Endothelial cell of umbilical vein (primary cell): ENCODE measurements at places on chromosomes 2 and 18. TPM values are rescaled to one million over a fixed set of nuclear protein-coding genes. Genes with fewer than 3 reads are reported as not detected.

DNA sequence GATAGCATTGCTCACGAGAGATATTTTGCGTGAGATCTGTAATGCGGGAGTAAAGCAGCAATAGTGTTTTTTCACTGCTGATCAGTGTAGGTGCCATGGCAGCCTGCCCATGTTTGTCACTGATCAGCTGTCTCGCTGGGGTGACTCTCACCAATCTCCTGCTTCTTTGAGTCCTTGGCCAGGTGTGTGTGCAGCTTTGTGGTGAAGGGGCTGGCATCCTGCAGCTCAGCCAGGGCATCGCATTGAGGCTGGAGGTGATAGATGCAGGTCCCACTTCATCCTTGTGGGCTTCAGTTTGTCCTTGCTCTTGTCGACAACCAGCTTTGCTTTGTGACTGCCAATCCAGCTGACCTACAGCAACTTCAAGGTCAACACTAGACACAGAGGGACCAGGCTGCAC lies 258.3 kb upstream of the CXCR4 start:
- no peak for DNase-seq

DNA sequence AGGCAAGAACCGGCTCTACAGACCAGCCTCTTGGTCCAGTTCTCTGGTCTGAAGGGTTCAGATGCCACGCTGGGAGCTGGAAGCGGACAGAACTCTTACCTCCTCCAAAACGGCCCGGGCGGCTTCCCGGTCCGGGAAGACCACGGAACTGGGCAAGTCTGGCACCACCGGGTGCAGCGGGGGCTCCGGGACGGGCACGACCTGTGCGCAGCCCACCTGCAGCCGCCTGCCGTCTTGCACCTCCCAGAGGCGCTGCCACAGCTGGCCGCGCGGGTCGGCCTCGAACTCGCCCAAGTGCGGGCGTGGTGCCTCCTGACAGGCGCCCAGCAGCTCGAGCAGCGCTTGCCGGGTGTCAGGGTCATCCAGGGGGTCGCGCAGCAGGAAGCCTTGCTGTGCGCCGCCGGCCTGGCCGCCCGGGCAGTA lies 773 bp downstream of the CMPK2 start:
- DNase-seq, result no peak

DNA sequence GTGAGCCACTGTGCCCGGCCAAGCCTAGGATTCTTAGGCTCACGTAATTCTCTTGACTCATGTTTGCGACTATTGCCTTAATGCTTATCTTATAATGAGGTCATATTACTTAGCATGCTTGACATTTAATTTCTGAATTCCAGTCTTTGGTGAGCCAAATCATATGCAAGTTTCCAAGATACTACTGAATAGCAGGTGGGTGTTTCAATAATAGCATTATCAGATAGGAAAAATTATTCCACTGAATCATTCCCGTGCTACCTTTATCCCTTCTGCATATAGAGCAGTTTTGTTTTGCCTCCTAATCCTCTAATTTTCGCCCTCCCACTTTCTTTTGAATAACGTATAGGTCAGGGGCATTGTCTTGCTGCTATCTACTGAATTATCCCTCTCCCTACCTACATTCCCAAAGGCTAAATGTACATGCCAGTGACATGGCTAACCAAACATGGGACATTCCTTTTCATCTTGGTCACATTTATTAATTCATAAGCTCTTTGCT lies 4.9 kb downstream of the DAW1 start:
- no peak for DNase-seq

DNA sequence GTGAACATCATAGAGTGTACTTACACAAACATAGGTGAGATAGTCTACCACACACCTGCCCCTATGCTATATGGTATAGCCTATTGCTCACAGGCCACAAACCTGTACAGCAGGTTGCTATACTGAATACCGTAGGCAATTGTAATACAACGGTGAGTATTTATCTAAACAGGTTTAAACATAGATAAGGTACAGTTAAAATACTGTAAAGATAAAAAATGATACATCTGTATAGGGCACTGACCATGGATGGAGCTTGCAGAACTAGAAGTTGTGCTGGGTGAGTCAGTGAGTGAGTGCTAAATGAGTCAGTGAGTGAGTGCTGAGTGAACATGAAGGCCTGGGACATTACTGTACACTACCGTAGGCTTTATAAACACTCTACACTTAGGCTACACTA lies 267.0 kb upstream of the HS6ST1 start:
- no peak for DNase-seq

DNA sequence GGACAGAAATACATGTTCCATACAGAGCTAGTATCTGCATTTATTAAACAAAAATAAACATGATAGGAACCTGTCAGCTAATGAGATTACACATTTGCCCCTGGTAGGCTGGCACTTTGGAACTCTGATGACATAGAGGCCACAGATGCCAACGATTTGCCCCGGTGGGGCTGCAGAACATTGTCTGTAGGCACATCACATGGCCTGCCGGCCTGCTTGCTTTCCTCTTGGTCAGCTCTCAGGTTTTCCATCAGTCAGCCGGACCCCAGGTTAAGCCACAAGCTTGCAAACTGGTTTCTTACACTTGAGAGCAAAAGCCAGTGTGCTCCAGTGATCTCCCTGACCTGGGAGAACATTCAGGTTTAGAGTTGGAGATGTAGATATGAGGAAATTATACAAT lies 60.3 kb downstream of the CRACDL start:
- DNase-seq, result no peak

- no peak for DNase-seq
Measured at GRCh38 chr2:158498749-158499136, 42.0 kb downstream of the PKP4 start.

DNA sequence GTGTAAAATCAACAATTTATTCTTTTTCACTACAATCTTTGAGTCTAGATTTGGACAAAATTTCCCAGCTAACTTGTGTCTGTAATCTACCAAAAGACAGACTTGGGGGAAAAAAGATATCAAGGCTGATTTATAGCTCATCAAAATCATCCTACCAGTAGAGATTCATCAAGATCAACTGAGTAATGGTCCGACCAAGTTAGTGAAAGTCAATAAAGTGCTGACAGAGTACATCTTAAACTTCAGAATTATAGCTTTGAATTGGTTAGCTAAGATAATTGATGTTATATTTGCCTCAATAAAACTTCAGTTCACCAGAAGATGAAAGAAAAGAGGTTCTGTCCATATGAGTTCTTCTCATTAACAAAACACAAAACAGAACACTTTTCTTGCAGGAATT lies 207.1 kb upstream of the KYNU start:
- DNase-seq, result no peak

GRCh38 chr2:174603280-174603679 lies 5.7 kb upstream of the WIPF1 start:
- peak; percentile 62 for DNase-seq

DNA sequence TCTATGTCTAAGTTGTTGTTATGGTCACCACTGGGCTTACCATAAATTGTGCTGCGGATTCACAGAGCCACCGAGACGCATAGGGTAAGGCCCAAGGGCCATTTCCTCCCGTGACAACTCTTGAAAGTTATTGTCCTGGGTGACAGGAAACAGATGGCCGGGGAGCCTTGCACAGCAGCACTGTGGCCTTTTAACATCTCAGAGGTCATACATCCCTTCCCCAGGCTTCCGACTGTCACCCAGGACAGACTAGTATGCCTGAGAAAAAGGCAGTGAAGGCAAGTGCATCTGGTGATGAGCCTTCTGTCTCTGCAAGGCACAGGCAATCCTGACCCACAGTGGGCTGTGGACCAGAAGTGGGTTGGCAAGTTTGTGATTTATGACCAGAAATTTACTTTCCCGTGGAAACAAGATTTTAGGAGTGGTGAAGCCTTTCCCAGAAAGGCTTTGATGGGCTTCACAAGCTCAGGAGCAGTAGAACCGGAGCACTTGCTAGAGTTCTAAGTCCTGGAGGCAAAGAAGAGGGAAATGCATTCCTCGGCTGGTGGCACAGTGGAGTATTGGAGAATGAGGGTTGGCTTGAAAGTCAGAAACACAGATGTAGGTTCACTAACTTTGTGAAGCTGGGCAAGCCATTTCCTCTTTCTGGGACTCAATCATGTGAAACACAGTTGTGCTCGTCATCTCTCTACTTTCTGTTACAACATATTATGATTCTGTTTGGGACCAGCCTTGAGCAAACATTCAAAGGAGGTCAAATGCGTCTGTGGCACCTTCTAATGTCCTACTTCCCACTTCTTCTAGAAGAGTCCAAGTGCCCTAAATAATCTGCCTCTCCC lies 2.0 kb upstream of the CAPN14 start:
- DNase-seq, result no peak

DNA sequence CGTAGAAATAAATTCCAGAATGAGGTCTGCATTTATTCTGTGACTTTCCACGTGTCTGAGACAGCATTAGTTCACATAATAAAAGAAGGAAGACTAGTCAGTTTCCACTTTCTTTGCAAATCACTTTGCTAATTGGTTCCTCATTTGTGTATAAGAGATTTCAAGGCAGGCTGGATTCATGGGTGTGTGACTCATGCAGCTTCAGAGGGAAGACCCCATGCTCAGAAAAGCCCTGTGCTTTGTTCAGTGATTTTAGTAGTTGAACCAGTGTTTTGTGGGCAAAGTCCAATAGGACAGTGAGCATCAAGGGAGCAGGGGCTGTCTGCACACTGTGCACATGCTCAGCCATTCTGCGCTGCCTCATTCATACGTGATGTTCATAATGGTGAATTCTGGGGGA lies 297.8 kb downstream of the DLGAP1 start:
- no peak for DNase-seq

DNA sequence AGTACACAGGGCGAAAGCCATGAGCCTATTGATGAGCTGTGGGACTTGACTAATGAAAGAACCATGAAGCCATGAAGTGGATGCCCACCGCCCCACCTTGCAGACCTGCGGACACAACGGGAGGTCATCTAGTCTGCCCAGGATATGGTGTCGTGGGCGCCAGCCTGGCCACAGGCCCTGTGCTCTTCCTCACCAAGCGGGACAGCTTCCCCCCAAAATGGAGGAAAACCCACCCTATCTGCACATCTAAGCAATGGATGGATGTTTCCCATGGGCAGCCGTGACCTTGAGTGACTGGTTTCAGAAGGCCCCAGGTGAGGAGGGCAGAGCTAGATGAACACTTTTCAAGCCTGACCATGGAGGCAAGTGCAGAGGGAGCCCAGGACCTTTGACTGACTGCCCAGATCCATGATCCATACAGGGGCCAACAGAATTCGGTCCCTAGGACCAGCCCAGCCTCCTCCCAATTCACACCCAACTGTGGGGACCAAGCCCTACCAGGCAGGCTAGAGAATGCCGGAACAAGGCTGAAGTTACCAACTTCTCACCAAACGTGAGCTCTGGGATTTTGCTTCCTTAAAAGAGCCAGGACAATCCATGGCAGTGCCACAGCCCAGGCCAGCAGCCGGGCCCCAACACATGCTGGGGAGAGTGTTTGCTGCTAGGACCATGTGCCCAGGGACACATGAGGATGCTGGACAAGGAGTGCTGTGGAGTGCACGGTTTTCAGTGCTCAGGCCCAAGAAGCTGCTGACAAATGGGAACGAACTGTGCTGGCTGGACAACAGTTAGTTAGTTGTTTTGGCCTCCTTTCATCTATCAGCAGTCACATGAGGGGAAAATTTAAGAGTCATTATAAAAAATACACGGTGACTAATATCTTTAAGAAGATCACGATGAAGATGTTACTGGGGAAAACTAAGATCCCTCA lies 249.4 kb downstream of the HDAC4 start:
- DNase-seq, result no peak

- DNase-seq, result no peak
Measured at GRCh38 chr2:188076149-188077056, 215.3 kb upstream of the GULP1 start.

- no peak for DNase-seq
Measured at GRCh38 chr18:67496469-67496868, 20.1 kb downstream of the DSEL start.

DNA sequence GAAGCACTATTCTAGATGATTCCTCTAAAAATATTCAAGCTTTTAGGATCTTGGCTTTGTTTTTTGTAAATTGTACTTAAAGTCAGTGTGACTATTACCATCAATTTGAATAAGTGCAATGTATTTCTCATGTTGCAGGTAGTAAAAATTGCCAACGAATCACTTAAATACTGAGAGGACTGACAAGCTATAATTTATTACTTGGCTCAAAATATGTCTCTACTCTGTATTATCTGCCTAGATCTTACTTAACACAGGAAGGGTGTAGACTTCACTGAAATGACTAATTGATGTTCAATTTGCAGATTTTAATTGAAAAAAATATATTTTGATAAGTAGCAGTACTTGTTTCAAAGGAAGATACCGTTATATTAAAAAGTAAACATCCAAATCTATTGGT lies 202.3 kb downstream of the SLC8A1 start:
- peak; percentile 3 for DNase-seq

The CCBE1 gene
- not detected in 2 replicates for total RNA-seq

The LYPD6B gene
- total RNA-seq, result not detected in 2 replicates

The METTL21A gene
- 12.8 and 14.0 TPM in 2 replicates for total RNA-seq

The QPCT gene
- 12.8 and 14.3 TPM in 2 replicates for total RNA-seq

The TUBA3E gene
- total RNA-seq, result not detected in 2 replicates

The SERPINB4 gene
- total RNA-seq, result not detected in 2 replicates
